ENCODE measurements at places on chromosomes 7 and 10.

- no peak for DNase-seq
Measured at GRCh38 chr10:15997313-15997712, 137.0 kb upstream of the MINDY3 start.

DNA sequence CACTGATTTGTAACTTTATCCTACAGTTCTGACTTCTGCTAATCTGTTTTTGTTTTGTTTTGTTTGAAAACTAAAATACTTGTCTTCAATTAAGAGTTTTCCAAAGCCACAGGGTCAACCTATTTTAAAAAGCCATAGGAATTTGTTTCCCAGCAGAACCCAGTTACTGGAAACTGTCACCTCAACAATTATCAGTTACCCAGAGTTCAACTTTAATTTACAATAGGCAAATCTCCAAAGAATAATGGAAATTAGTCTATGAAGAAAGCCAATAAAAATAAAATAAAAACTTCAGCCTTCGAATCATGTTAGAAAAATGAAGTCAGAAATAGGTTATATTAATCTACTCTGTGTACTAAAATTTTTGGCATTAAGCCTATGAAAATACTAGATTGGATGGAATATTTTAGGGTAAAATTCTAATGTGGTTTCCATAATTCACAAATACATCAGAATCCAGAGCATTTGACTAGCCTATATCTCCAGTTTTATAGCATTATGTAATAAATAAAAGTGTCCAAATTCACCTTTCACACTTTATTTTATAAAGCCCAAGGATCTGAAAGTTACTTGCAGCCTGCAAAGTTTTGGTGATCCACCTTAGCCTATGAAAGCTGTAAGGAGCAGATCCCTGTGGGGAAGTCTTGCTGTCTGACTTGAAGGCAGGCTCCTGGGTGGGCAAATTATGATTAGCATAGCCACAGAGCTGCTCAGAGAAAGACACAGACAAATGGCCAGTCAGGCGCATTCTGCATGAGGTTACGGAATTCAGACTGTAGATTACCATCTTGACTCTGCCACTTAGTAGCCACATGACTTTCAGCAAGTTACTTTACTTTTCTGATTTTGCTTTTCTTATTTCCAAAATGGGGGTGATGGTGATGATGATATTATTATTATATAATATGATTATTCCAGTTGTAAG, 250.0 kb upstream of the HGF start:
- no peak for DNase-seq

GRCh38 chr7:98685541-98685940, 68.5 kb downstream of the NPTX2 start:
- no peak for DNase-seq

GRCh38 chr10:89427629-89428028, 13.3 kb downstream of the IFIT5 start:
- DNase-seq, result no peak

- DNase-seq, result no peak
Measured at GRCh38 chr7:2037808-2038522, 194.8 kb downstream of the MAD1L1 start.

DNA sequence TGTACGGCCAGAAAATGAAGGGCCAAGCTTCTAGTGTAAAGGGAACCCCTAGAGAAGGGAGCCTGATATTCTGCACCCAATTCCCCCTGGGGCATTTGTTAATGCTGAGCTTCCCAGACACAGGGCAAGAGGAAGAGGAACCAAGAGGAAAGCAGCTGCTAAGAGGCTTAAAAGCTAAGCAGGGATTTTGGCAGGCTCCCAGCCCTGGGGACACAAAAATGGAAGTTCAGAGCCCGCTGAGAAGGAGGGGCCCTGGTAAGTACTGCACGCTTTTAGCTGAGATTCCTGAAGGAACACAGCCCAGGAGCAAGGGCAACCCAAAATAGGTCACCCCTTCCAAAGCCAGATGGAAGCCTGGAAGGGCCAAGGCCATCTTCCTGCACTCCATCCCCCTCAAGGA, 387.3 kb upstream of the MGMT start:
- DNase-seq, result no peak

GRCh38 chr10:89744026-89744425, 42.6 kb downstream of the KIF20B start:
- DNase-seq, result no peak

DNA sequence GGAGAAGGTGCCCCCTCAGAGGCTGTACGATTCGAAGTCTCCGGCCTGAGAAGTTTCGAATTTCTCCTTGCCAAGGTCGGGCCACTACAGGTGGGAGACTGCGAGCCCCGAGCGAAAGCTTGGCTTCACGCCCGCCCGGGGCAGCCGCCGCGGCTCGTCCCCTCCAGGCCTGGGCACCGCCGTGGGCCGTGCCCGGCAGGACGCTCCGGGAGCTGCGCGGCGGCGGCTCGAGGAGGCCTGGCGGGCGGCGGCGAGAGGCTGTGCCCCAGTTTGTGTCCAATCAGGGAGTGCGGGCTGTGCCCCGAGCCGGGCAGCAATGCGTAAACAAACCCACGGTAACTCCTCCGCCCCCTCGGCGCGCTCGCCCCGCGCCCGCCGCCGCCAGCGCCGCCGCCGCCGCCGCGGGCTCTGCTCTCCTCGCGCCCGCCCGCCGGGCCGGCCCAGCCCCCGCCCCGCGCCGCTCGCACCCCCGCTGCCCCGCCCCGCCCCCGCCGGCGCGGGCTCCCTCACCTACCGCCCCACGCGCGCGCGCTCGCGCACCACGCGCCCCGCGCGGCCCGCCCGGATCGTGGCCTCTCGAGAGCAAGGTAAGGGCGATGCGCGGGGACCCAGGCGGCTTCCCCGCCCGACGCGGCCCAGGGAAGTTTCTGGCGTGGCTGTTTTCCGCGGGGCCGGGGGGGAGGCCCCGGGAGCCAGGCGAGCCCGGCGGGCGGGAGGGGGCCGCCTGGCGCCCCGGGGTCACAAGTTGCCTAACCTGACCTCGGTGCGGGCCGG, 57.8 kb upstream of the PCGF5 start:
- peak; percentile 60 for DNase-seq

DNA sequence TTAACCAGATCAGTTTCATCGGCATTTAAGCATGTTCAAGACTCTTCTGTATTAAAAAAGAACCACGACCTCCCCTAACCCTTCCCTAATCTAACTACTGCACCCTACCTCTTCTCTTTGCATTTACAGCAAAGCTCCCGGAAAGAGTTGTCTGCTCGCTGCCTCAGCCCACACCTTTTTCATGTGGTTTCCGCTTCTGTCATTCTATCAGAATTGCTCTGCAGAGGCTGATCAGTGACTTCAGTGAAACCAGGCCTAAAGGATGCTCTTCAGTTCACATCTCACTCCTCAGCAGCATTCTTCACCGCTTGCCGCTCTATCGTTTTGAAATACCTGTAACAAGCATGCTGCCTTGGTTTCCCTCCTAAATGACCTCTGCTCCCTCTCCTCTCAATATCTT, 160.9 kb downstream of the SDK1 start:
- no peak for DNase-seq

- no peak for DNase-seq
Measured at GRCh38 chr10:82968533-82968932, 1093.5 kb downstream of the NRG3 start.

GRCh38 chr10:122699796-122700455, at the start of gene C10orf120:
Gene C10orf120 (minus strand): TSS chr10:122699846. CDS start chr10:122699790, 56 bp downstream.
- DNase-seq, result no peak

- DNase-seq, result no peak
Measured at GRCh38 chr7:105596866-105597265, 15.6 kb upstream of the EFCAB10 start.

GRCh38 chr7:156898938-156899337, 6.0 kb upstream of the LMBR1 start:
- no peak for DNase-seq

DNA sequence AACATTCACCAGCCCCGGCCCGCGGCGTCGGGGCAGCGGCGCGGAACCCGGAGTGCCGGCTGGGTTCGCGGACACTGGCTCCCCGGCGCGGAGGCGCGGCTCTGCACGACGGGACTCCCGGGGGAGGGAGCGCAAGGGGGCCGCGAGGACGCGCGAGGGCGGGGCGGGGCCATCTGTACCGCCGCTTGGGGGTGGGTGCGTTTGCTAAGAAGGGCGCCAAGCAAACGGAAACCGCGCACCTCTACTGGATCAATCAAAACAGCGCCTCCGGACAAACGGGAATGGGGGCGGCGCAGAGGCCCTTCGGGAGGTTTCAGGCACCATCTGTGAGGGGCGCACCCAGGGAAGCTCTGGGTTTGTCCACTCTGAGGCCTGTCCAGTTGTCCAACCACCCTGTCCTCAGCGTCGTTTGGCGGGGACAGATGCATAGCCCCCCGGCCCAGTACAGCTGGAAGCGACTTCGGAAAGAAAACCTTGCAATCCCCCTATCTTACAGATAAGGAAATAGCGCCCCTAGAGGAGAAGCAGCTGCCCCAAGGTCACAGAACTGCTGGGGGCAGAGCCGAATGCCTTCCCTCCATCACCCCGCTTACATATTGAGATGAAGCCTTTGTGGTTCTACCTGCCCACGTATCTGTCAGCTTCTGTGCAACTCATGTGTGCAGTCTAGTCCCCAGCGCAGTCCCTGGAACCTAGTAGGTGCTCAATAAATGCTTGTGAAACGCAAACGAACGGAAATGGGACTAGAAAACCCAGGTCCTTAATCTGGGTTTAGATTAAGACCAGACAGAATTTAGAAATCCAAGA, 10.7 kb upstream of the SLIT1 start:
- DNase-seq, result peak; percentile 45

- DNase-seq, result no peak
Measured at GRCh38 chr7:70338015-70338414, 739.7 kb downstream of the AUTS2 start.

GRCh38 chr7:77644774-77645173, 51.5 kb upstream of the RSBN1L start:
- no peak for DNase-seq

- no peak for DNase-seq
Measured at GRCh38 chr10:23198610-23198939, 6.5 kb downstream of the PTF1A start.

- DNase-seq, result no peak
Measured at GRCh38 chr7:38830826-38831225, 78.2 kb downstream of the VPS41 start.

DNA sequence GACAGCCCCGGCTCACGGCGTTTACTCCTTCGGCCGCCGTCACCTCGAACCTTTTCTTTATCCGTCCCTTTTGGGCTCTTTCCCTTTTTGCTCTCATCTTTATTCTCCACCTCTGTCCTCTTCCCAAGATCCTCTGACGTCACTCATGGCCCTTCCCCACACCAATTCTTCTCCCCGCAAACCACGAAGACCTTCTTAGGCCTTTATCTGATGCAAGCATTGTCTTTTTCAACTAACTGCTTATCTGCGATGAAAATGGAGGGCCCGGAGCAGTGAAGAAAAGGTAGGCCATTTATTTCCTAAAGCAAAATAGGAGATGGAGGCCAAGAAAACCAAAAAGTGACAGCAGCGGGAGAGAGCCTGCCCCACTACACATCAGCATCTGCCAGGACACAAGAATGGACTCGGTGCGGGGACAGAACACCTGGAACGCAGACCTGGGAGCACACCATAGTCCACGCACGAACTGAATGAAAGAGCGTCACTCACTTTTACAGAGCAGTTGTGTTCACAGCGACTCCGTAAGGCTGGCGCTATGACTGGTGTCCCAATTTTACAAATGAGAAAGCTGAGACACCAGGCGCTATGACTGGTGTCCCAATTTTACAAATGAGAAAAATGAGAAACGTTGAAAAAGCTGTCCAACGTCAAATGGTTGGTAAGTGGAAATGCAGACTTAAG, 45.3 kb downstream of the ZNF777 start:
- peak; percentile 34 for DNase-seq

- no peak for DNase-seq
Measured at GRCh38 chr10:33813415-33813814, 478.9 kb upstream of the NRP1 start.

DNA sequence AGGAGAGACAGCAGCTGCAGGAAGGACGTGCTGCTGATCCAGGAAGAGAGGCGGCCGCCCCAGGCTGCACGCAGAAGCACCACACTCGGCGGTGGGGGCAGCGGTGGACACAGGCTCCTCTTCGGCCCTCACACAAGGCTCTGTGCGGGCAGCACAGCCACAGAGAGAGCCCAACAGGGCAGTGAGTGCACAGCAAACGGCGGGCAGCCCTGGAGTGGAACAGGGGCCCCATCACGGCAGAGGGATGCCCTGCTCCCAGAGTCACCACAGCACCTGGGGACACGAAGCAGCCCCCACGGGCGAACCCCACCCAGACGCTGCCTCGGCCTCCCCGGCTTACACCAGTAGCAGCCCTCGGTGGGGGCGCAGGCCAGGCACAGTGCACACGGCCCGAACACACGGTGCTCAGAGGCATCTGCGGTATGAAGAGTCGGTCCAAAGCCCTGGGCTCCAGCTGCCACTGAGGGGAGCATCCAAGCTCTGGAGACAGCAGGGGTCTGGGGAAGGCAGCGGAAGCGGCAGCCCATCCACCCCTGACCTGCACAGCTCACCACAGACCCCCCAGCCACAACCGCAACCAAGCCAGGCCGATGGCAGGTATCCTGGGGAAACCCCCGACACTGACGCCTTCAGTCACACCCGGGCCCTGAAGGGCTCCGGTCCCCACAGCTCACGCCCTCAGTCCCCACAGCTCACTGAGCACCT, 16.8 kb downstream of the NUDT1 start:
- no peak for DNase-seq

GRCh38 chr7:99949645-99950228, 20.3 kb upstream of the GJC3 start:
- DNase-seq, result no peak

DNA sequence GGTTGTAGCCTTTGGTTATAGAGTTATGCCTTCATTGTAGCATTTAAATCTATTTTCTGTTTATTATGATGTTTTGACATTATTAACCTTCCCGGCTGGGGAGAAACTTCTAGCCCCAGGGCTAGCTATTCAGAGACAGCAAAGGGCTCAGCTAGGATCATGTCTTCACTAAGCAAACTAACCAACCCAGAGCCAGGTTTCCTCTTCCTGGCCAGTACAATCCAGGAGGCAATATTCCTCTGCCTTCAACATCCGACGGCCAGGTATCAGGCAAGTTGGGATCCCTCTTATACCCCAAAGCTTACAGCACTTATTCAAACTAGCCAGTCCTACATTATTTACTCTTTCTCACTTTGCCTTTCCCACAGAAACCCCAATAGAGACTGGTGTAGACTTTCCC, 1060.7 kb upstream of the GHITM start:
- DNase-seq, result no peak

DNA sequence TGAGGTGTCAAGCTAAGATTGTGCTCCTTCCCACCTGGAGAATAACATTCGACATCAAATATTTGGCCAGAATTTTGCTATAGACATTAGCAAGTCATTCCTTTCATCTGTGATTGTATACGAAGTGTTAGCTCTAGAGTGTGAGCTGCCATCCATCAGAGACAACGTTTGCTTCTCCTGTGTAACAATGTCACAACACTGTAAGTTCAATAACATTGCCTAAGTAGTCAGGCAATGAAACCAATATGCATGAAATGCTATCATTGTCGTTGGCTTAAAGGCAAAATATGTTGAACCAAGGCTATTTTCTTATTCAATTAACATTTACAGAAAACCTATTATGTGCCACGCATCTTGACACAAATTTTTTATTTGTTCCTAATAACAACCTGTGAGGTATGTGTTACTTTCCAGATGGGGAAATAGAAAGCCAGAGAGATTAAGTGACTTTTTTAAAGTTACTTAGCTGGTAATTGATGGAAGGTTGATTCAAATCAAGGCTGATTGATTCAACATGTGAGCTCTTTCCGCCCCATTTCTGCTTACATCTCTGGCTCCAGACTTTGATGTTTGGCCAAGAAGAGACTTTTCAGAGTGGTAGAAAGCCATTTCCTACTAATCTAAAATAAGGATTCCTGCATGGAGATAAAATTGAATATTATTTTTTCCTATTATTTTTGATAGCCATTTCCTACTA, 32.0 kb downstream of the BET1 start:
- no peak for DNase-seq

GRCh38 chr7:123823898-123824753, 20.8 kb upstream of the HYAL4 start:
- no peak for DNase-seq

- DNase-seq, result no peak
Measured at GRCh38 chr7:55523366-55523765, 48.9 kb downstream of the VOPP1 start.
